ENCODE measurements at places on chromosomes 5 and 9.

DNA sequence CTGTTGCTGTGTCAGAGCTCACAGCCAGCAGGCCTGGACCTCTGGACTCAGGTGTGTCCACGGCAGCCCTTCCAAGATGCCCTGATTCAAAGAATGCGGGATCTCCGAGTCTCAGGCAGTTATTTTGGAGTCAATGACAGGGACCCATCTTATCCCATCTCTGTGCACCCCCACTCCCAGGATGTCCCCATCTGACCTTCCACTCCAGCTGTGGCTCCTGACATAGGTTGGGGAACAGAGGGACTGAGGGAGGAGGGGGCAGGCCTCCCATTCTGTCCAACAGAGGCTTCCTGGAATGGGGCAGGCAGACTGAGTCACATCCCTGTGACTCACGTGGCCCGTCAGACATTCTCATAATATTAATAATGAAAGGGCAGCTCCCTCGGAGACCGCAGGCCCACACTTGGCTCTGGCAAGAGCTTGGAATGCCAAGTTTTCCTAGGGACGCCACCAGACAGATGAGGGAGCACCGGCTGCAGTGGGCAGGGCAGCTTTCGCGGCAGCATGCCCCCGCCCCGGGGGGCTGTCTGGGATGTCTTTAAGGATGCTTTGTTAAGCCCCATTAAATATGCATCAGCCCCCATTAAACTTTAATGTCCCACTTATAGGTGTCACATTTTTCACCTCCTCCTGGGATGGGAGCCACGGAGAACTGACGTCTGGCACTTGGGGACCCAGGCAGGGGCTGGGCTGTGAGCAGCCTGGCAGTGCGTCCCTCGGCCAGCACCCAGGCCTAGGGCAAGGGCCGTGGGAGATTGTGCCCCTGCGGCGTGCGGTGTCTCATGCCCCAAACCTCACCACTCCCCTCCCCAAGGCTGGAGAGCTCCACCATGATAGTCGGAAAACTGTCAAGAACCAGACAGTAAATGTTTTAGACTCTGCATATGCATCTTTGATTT is 23.6 kb upstream of the FIBCD1 start:
- DNase-seq = peak; percentile 91

- DNase-seq = no peak
Observed at GRCh38 chr5:73895471-73895870, 269.5 kb downstream of the ARHGEF28 start.

- DNase-seq = no peak
Observed at GRCh38 chr9:3916411-3916810, 383.5 kb downstream of the GLIS3 start.

- no peak for DNase-seq
Observed at GRCh38 chr9:125376261-125377226, 114.9 kb downstream of the GAPVD1 start.

GRCh38 chr9:81979196-81979595 is 9.4 kb upstream of the SPATA31D1 start:
- no peak for DNase-seq

DNA sequence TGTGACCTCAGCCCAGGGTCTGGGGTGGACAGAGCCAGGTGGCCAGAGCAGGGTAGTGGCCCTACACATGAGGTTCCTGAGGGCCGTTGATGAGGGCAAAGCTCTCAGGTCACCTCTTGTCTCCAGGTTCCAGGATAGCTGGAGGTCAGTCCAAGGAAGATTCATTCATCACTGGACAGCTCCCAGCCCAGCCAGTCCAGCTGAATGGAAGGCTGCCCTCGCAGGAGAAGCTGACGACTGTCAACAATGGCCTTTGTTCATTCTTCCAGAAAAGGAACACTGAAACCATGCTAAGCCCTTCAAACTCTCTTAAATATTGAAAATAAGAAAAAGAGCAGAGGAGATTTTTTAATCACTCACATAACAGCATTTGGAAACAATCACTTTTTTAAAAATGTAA is 169.7 kb upstream of the TBCA start:
- DNase-seq = no peak

DNA sequence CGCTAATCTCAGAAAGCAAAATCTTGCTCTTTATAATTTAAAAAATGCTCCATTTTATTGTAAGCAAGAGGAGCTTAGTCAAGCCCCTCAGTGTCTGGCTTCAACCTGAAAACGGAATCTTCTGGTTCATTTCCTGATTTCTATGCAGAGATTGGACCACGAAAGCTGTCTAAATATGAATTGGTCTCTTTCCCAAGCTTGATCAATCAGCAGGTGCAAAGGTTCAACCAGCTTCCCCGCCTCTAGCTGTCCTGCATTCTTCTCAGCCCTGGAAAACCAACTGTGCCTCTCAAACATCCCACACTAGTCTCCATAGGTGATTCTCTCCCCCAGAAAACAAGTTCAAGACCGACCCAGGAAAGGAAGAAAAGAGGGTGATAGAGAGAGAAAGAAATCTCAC is 34.5 kb downstream of the FNBP1 start:
- no peak for DNase-seq

DNA sequence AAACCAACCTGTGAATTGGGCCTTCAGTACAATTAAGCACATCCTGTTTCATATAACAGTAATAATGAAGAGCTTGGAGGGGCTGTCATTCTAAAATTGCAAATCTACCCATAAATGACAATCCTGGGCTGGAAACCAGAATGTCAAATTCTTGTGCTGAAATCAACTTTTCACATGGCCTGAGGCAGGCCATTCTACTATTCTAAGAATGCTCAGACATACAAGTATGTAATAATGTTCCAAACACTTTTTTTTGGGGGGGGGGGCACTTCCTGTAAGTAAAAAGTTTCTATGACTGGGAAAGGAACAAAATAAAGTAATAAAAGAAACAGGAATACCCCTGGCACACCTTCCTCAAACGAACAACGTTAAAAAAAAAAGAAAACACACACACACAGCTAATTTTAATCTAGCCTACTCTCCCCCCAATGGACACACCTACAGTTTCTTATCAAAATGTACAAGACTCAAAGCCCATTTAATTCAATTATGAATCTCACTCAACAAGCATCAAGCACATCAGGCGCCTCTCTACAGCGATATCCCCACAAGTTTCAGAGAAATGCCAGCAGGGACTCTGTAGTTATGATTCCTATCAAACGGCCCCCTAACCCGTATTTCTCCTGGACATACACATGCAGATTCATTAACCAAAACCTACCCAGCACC is 1.4 kb downstream of the ETF1 start:
- DNase-seq = no peak

GRCh38 chr5:90802474-90803317 is 244.1 kb downstream of the ADGRV1 start:
- peak; percentile 82 for DNase-seq

GRCh38 chr5:56964173-56964572 is 12.2 kb upstream of the MIER3 start:
- no peak for DNase-seq

DNA sequence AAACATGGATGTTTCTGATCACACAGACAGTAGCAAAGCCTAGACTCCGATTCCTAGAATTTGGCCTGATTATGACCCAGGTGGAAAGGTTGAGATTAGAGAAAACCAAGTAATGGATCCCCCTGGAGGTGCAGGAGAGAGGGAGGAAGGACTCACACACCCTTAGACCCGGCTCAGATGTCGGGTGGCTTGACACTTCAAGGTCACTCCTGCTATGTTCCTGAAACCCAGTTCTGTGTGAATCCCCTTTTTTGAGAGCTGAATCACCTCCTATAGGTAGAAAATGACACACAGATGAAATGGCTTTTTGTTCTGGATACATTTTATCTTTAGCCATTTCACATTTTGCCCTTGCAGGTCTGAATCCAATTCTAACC is 192.8 kb downstream of the ARRDC3 start:
- DNase-seq = no peak

DNA sequence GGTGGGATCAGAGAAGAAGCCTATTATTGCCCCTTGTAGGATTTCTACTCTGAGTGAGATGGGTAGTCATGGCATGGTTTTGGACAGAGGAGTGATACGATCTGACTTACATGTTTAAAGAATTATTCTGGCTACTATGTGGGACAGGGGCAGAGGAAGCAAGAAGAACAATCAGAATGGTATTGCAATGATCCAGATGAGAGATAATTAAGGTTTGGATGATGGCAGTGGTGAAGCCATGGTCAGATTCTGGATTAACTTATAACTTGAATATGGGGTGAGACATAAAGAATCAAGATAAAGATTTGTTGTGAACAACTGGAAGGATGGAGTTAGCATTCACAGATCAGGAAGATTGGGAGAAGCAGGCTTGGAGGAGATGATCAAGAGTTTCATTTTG is 3.4 kb upstream of the HEMGN start:
- no peak for DNase-seq

DNA sequence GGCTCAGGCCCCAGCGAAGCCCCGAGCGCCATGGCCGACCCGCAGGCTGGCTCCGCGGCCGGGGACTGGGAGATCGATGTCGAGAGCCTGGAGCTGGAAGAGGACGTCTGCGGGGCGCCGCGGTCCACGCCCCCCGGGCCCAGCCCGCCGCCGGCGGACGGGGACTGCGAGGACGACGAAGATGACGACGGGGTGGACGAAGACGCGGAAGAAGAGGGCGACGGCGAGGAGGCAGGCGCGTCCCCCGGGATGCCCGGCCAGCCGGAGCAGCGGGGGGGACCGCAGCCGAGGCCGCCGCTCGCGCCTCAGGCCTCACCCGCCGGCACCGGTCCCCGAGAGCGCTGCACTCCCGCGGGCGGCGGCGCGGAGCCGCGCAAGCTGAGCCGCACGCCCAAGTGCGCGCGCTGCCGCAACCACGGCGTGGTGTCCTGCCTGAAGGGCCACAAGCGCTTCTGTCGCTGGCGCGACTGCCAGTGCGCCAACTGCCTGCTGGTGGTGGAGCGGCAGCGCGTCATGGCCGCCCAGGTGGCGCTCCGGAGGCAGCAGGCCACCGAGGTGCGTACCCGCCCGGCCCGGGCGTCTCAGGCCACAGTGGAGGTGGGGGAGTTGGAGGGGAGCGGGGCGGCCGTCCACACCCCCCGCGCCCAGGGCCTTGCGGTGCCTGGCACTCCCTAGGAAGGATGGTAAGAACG is 1.6 kb downstream of the DMRT2 start:
- no peak for DNase-seq

DNA sequence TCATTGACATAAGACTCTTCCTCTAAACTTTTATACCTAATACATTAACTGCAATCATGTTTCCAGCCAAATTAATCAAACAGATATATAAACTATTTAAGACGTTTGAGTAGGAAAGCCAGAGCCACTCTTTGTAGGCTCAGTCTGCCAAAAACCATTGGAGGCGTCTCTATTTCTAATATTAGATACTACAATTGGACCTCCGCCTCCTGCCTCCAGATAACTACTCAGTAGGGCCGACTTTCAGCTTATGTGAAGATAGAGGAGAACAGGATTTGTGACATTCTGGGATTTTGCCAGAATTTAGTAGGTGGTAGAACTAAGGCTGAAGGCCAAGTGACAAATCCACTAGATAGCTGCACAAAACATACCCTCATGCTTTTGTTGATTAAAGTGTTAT is 463.0 kb downstream of the CETN3 start:
- DNase-seq = no peak

- no peak for DNase-seq
Observed at GRCh38 chr5:169001394-169001793, 299.5 kb downstream of the SLIT3 start.

GRCh38 chr5:111960476-111961215 is 203.7 kb upstream of the NREP start:
- peak; percentile 44 for DNase-seq

- no peak for DNase-seq
Observed at GRCh38 chr9:69577123-69577522, 95.0 kb downstream of the APBA1 start.

DNA sequence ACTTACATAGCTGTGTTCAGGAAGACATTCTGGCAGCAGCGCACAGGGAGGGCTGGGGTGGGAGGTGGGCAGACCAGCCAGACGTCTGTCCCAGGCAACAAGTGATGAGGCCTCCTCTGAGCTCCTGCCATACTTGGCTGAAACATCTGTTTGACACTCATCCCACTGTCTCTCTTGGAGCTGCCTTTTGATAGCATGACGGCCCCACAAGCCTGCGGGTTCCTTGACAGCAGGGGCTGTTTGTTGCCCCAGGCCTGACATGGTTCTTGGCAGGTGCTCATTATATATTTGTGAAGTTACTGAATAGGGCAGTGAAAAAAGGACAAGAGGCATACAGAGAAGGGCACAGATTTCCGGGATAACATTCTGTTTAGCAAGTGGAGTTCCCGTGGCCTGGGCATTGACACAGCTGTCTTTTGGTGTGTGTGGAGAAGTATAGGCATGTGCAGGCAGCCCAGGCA is 22.2 kb upstream of the B4GALT1 start:
- DNase-seq = no peak

DNA sequence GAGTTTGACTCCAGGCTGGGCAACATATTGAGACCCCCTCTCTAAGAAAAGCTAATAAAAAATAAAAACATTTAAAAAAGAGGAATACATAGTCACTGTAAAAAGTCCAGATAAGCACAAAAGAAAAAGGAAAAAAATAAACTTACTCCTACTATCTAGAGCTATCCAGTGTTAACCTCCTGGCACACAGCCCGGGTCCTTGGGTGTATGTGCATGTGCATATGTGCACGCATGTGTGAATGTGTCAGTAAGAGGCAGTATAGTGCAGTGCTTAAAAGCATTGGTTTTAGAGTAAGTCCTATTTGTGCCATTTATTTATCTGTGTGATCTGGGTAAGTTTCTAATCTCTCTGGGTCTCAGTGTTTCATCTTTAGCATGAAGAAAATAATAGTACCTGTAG is 26.7 kb downstream of the FAM219A start:
- no peak for DNase-seq

DNA sequence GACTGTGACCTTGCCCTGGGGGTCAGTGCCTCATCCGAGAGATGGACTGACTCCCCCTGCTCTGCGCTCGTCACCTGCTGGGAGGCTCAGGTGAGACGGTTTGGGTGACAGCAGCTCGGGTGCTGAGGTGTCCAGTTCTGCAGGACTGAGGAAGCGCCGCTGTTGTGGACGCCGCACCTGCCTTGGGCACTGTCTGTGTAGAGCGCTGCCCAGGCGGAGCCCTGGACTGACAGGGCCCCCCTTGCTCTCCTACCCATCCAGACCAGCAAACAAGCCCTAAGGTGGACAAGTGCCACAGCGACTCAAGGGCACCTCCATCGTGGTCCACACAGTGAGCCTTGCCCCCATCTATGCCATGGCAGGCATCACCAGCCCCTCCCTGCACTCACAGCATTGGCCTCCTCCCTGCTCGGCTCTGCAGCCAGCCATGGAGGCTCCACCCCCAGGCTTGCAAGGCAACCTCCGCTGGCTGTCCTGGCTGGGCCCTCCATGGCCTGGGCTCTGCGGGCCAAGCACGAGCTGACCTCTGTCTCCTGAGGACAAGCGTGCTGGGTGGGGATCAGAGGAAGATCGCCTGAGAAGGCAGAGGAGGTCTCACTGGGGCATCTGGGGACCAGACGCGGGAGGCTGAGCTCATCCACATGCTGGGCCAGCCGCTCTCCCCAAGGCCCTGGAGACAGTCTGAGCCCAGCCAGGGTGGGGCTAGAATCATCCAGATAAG is 87.1 kb upstream of the COL5A1 start:
- DNase-seq = no peak

DNA sequence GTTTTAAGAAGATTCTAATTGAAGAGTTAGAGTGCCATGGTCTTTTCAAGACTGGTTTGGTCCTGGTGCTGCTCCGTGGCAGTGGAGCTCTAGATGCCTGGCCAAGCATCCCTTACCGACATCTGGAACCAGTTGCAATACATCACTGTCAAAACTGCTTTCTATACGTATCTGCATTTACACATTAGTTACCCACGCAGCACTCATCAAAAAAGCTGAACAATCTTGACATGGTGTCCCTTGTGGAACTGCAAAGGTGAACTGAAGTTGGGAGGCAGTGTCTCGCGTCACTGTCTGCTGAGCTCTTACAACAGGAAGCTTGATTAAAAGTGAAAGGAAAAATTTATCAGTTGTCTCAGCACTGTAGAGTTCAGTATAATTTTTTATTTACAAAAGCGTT is 82.6 kb downstream of the PBX3 start:
- no peak for DNase-seq

Data from PC-3 (cell line).